ENCODE measurements at places on chromosomes 1 and 21. TPM values are rescaled to one million over a fixed set of nuclear protein-coding genes. Genes with fewer than 3 reads are reported as not detected.
A peak's percentile ranks its signal among the peaks of the same experiment; 100 is the strongest.

DNA sequence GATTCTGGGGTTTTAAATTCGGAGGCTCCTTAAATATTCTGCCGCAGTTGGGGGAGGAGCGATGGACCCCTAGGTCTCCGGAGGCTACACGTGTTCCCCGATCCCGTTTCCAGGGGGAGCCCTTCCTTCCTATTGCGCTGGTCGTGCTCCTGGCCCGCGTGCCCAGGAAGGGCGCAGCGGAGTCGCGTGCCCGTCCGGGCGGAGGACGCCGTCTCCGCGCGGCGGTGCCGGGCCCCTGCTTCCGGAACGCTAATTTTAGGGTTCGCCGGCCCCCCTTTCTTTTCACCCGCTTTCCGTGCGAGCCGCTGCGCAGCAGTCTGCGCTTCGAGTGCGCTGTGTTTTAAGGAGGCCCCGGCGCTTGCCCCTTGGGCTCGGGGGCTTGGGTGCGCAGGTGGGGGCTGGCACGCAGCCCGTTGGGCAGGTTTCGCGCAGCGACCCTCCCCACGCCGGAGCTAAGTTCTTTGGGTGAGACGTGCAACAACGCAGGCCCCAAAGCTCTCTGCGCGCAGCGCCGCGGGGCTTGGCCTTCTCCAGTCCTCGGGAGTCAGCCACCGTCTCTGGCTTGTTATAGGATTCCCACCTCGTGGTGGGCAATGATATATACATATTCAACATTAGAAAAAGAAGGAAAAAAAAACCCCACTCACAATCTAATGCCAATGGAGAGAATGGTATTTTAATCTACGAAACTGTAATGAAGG lies 43.5 kb upstream of the DNAJC6 start:
- peaks cover 8% of the 10 kb centered on the region for H3K4me1 ChIP-seq
- no peak overlapping the region for H3K27ac ChIP-seq
- H3K4me3 ChIP-seq = peak overlapping the region; percentile 59
- H3K36me3 ChIP-seq = no peaks in the 10 kb centered on the region

DNA sequence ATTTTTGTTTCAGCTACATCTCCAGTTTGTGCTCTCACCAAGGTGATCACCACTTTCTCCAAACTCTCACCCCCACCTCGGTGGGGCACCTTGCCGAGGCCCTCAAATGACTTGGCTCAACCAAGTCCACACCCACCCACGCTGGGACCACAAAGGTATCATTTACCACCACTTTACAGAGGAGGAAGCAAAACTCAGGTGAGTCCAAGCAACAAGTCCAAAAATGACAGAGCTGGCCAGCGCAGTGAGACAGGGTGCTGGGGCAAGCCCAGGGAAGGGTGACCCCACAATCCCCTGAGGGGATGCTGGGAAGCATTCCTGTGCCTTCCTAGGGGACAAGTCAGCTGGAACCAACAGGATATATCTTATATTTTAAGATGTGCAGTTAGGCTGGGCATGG lies 24.7 kb downstream of the SSBP3 start:
- no peak for DNase-seq
- no peaks in the 10 kb centered on the region for H3K36me3 ChIP-seq
- H3K4me1 ChIP-seq = peaks cover 78% of the 10 kb centered on the region
- H3K27ac ChIP-seq = no peak overlapping the region
- H3K27me3 ChIP-seq = no peaks in the 10 kb centered on the region

DNA sequence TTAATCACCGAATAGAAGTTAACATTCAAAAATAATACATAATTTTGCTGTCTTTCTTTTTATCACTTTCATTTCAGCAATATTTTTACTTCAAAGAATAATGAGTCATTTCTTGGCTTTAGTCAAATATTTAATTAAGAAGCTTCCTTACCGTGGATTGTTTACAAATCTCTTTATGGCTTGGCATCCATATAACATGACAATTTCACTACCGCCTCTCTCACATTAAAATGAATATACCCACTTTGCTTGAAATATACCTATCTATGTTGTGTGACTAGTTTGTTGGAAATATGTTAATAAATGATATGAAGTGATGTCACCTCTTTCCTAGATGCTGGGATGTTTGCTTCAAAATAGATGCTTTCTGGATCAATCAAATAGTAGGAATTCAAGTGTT lies 1203.9 kb downstream of the AMY1C start:
- no peak for DNase-seq
- no peaks in the 10 kb centered on the region for H3K36me3 ChIP-seq
- no peak overlapping the region for H3K4me3 ChIP-seq
- no peak overlapping the region for H3K27ac ChIP-seq

RIPPLY3 gene
- total RNA-seq = not detected

HTR6 gene
- not detected for total RNA-seq

DNA sequence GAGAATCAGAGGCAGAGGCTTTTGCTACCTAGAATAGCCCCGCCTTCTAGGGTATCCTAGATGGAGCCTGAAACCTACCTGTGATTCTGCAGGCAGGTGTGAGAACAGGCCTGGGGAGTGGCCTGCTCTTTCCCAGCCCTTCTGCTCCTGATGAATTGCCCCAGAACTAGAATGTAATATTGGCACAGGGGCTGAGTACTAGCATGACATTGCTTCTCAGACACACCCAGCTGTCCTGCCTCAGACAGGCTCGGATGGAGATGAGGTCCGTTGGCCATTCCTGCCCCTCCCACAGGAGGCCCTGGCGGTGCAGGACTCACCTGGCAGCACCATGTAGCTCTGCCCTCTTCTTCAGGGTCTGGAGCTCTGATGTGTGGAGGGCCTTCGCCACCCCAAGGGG lies 237.6 kb downstream of the GRIK3 start:
- no peaks in the 10 kb centered on the region for H3K36me3 ChIP-seq
- no peaks in the 10 kb centered on the region for H3K4me1 ChIP-seq
- H3K27ac ChIP-seq = no peak overlapping the region
- H3K4me3 ChIP-seq = no peak overlapping the region
- no peaks in the 10 kb centered on the region for H3K27me3 ChIP-seq
- DNase-seq = no peak

NLRP3 gene
- 0.48 TPM for total RNA-seq

DNA sequence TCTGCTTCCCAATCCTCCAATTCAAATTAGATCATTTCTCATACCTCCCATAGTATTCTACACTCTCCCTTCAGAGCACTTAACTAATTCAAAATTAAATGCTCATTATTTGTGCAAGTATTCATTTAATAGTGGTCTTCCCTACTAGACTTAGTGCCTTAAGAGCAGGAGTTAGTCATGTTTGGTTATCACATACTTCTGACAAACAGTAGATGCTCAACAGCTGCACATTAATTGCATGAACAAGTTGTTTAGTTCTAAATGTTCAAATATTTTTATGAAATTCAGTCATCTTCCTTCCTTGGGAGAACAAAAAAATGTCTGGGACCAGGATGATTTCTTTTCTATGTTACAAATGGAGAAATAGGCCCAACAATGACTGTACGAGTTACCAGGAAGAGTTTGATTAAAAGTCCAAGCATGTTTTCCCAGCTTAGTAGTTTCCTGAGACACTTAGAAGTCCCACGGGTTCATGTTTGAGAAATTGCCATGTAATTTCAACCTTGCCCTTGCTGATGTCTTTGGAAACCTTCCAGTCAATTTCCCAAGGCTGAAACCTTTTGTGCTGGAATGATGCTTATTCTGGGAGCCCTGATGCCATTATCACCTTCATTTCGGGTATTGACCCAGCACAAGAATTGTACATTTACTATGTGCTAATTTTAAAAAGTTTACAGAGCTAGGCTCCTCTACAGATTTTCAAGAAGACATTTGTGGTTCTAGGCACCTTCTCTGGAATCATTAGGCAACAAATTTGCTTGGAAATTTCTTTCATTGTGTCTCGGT lies 437.9 kb upstream of the PLXNA2 start:
- no peaks in the 10 kb centered on the region for H3K27me3 ChIP-seq
- H3K4me3 ChIP-seq = no peak overlapping the region
- H3K36me3 ChIP-seq = no peaks in the 10 kb centered on the region

GRCh38 chr1:55803429-55803828 lies 588.3 kb upstream of the USP24 start:
- no peak for DNase-seq
- H3K4me1 ChIP-seq = no peaks in the 10 kb centered on the region
- no peaks in the 10 kb centered on the region for H3K27me3 ChIP-seq
- no peaks in the 10 kb centered on the region for H3K36me3 ChIP-seq
- H3K4me3 ChIP-seq = no peak overlapping the region
- no peak overlapping the region for H3K27ac ChIP-seq

- no peak overlapping the region for H3K4me3 ChIP-seq
- H3K36me3 ChIP-seq = peaks cover 8% of the 10 kb centered on the region
- H3K27ac ChIP-seq = no peak overlapping the region
- peak; percentile 88 for DNase-seq
Measured at GRCh38 chr21:36927719-36928117, 38.8 kb downstream of the HLCS start.

- no peak for DNase-seq
- H3K27ac ChIP-seq = no peak overlapping the region
- no peaks in the 10 kb centered on the region for H3K36me3 ChIP-seq
- H3K4me3 ChIP-seq = no peak overlapping the region
- H3K27me3 ChIP-seq = no peaks in the 10 kb centered on the region
Measured at GRCh38 chr1:86926883-86927282, 12.4 kb downstream of the HS2ST1 start.

DNA sequence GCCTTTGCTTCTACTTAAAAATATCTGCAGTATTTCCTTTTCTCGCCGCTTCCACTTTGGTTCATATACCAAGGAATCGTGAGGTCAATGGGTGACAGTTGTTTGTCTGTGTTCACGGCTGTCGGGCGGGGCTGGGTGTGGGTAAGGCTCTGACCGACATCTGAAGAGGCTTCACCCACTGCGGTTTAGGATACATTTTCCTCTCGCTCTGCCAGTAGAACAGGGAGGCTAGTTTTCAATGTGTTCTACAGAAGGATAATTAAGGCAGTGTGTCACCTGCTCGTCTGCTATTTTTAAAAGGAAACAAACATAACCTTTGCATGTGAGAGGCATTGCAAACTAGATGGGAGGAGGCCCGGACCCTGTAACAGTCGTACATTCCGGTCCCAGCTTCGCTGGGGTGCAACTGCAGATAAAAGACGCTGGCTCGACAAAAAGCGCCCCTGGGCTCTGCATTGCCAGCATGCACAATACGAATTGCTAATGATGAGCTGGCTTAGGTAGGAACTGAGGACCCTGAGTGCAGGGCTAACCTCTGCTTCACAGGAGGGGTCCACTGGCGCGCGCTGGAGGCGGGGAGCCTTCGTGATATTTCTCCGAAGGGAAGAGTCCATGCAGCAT lies 8.5 kb upstream of the ERG start:
- peak overlapping the region; percentile 45 for H3K4me3 ChIP-seq
- H3K27me3 ChIP-seq = peaks cover 3% of the 10 kb centered on the region
- H3K36me3 ChIP-seq = no peaks in the 10 kb centered on the region
- no peaks in the 10 kb centered on the region for H3K4me1 ChIP-seq
- no peak for DNase-seq

DNA sequence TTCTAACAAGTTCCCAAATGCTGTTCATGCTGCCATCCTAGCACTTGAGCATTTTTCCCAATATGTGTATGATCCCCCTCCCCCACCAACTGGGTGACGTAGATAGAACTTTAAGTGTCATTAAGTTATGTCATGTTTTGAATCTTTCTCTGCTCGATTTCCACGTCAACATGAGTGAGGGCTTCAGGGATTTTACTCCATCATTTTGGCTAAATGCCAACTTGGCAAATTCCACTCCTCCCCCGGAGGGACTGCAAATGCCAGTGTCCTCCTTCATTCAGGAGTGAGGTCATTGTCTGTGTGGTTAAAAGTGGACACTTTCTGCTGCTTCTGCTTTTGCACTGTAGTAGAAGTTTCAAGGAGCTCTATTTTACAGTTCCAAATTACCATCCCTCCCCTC lies 201.7 kb downstream of the FGGY start:
- no peak overlapping the region for H3K4me3 ChIP-seq
- H3K36me3 ChIP-seq = no peaks in the 10 kb centered on the region
- H3K4me1 ChIP-seq = peaks cover 33% of the 10 kb centered on the region
- DNase-seq = no peak

- DNase-seq = no peak
- no peaks in the 10 kb centered on the region for H3K4me1 ChIP-seq
- H3K27ac ChIP-seq = no peak overlapping the region
- no peaks in the 10 kb centered on the region for H3K27me3 ChIP-seq
- no peaks in the 10 kb centered on the region for H3K36me3 ChIP-seq
Measured at GRCh38 chr1:98468111-98468717, 193.3 kb upstream of the SNX7 start.

GRCh38 chr1:232416026-232416568 lies 213.8 kb downstream of the SIPA1L2 start:
- H3K36me3 ChIP-seq = no peaks in the 10 kb centered on the region
- H3K27me3 ChIP-seq = no peaks in the 10 kb centered on the region
- no peak overlapping the region for H3K27ac ChIP-seq
- no peak for DNase-seq
- H3K4me1 ChIP-seq = no peaks in the 10 kb centered on the region

DNA sequence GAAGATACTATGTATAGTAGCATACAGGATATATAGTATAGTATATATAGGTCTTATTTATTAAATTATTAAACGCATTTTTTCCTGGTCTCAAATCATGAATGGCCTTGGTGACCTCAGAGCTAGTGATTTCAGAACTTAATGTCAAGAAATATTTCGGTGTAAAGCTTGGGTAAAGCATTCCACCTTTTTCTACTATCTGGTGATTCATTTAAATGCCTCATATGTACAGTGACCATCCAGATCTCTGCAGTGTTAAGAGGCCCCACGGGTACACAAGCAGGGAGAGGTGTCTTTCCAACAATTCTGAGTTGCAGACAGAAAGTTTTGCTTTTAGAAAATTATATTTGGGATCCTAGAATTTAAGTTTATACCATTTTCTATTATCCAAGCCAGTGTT lies 626.5 kb downstream of the PTPRC start:
- no peaks in the 10 kb centered on the region for H3K4me1 ChIP-seq
- no peaks in the 10 kb centered on the region for H3K36me3 ChIP-seq
- no peak overlapping the region for H3K4me3 ChIP-seq
- no peak overlapping the region for H3K27ac ChIP-seq

DNA sequence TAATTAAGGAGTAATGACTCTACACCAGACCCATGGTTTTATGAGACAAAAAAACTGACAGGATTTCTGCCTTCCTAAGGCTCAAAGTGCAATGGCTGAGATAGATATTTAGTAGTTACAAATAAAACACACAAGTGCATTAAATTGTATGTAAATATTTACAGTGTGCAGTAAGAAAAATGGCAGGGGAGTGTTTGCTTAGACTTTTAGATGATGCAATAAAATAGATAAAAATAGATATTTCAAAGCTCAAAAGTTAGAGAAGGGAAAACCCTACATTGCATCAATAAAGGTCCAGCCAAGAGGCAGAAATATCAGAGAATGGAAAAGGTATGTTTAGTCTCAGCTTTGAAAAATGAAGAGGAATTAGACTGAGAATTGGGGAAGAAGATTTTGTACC lies 226.3 kb upstream of the FGGY start:
- no peaks in the 10 kb centered on the region for H3K4me1 ChIP-seq
- H3K4me3 ChIP-seq = no peak overlapping the region
- no peaks in the 10 kb centered on the region for H3K36me3 ChIP-seq
- DNase-seq = no peak

CELA2B gene
- total RNA-seq = not detected
